ENCODE measurements at places on chromosomes 3 and 15.
A peak's percentile ranks its signal among the peaks of the same experiment; 100 is the strongest.

DNA sequence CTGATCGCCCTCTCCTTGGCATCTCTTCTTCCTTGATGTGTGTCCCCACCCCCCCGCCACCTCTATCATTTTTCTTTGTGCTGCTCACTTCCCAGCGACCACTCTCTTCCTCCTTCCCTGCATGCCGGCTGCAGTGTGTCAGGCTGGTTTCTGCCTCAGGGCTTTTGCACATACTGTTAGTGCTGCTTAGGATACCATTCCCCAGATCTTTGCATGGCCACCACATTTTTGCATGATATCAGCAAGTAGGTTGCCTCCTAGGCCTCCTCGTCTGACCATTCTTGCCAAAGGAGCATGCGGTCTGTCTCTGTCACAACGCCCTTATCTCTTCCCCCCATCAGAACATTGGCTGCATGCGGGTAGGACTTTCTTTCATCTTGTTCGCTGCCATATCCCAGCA, 12.5 kb downstream of the FBLN2 start:
- no peak for DNase-seq

- DNase-seq = no peak
Observed at GRCh38 chr15:68154923-68155559, 50.1 kb downstream of the CALML4 start.

DNA sequence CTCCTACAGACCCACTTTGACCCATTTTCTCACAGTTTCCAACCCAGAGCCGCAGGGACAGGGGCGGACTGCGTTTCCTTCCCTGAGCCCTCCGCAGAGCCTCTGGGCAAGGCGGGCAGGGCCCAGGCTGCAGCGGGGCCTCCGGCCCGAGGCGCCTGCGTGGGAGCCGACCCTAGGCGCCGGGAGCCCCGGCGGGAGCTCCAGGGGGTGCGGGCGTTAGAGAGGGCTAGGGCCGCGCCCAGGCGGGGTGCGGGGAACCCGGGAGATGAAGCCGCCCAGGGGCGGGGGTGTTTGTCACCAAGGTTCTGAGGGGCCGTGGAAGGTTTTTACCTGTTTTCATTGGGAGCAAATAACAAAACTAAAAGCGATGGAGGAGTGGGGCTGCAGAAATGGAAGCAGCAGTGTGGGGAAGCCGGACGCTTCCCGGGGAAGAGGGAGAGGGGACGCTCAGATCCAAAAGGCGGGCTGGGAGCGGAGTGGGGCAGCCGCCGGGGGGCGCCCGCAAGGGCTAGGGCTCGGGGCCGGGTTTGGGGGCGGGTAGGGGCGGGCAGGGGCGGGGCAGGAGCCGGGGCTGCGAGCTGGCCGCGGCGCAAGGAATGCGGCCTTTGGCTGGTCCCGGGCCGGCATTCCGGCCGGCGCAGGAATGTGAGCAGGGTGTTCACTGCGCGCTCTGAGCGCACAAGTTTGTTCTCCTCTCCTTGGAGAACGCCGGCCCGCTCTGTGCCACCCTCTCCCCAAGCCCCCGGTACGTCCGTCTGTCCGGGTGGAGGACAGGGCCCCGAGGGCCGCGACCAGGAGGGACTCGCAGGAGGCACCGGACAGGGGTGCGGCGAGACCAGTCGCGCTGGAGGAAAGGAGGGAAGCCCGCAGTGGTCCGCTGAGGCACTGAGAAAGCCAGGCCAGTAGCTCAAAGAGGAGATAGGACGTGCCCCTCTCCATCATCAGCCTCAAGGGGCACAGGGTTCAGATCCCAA, 61.1 kb downstream of the AMOTL2 start:
- DNase-seq = no peak

- no peak for DNase-seq
Observed at GRCh38 chr3:39158148-39158715, 4.8 kb upstream of the CSRNP1 start.

GRCh38 chr15:85792102-85792731, 2.5 kb downstream of the KLHL25 start:
- no peak for DNase-seq

DNA sequence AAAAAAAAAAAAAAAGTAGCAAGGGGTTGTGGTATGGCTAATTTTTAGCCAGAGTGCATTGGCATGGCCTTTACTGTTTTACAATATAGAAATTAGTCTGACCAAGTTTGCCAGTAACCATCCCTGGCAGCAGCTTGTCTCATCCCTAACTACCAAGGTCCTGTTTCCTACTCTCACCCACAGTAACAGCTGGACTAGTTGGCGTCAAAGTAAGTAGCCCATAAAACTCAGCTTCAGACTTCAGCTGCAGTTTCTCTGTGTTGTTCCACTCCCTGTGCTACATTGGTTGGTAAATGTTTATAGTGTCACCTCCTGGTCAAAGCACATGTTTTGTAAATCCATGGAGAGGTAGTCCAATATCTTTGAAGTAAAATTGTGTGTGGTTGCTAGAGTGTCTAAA, 691.3 kb downstream of the ZPLD1 start:
- no peak for DNase-seq

DNA sequence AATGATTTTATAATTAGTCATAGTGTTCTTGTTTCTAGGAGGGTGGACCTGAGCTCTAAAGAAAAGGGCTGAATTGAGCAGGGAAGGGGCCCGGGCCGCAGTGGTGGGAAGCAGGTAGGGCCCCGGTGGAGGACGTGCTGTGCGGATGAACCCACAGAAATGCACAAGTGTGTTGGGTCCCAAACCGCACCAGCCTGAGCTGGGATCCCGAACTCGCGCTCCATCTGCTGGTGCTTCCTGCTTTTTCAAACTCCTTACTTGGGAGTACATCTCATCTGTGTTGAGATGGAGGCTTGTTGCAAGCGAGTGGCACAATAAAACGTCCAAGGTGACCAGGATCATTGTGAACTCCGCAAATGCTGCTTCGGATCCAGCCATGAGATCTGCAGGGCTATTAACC, 244.8 kb upstream of the IGF1R start:
- DNase-seq = no peak

DNA sequence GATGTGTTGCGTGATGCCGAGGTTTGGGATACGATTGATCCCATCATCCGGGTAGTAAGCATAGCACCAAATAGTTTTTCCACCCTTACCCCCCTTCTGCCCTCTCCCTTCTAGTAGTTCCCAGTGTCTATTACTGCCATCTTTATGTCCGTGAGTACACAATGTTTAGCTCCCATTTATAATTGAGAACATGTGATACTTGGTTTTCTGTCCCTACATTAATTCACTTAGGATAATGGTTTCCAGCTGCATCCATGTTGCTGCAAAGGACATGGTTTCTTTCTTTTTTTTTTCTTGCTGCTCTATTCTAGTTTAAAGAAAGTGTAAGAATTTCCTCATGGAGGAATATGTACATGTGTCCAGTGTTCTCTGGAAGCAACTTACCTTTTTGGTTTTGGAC, 51.8 kb downstream of the NSUN3 start:
- no peak for DNase-seq

GRCh38 chr3:182111967-182112366, 400.2 kb downstream of the SOX2 start:
- DNase-seq = no peak

DNA sequence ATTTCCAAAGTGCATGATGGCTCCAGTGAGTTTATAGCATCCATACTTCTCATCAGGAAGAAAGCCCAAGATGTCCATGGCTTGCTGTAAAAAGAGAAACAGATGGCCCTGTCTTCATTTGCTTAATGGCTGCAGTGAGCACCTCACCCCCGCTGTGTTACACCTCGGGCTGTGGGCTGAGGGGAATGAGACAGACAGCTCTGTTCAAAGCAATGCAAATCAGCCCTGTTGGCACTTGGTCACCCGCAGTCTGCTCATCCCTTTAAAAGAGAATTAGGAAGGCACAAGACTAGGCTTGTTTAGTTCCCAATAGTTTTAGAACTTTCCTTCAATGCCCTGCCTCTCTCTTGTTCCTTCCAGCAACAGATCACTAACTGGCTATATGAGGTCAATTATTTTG, 25.2 kb downstream of the MYH15 start:
- no peak for DNase-seq

DNA sequence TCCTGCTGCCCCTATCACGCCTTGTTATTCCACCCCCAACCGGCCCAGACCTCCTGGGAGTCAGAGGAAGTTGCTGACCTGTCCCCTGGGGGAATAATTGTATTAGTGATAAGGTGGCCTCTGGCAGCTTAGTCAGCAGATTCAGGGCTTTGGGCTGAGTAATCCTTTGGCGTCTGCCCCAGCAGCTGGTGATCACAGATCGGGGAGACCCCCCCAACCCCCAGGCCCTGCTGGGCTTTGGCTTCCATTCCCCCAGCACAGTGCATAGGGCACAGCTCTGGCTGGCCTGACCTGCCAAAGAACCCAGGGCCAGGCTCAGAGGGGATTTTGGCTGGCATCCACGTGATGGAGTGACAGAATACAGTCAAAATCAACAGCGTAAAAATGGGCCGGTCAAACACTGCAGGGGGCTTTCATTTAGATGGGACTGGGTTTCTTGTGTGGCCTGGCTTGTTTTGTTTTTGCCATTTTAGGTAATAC, 3.9 kb upstream of the NR2E3 start:
- no peak for DNase-seq

DNA sequence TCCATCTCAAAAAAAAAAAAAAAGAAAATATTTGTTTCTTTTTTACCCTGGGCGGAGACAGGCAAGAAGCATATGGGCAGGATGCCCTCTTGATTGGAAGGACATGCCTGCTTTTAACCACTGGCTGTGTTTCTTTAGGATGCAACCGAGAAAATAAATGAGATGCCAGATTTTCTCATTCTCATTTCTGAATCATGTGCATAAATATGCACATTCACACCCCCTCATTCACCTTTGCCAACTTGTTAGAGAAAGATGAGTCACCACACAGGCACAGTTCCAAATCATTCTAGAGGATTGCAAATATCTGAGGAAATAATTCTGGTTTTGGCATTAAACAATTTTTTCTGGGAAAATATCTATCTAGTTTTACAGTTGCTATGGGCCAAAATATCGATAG, 3.3 kb downstream of the LIPH start:
- no peak for DNase-seq

GRCh38 chr3:45555666-45556065, 38.9 kb upstream of the LIMD1 start:
- no peak for DNase-seq

GRCh38 chr3:14371573-14372474, 30.6 kb upstream of the SLC6A6 start:
- peak; percentile 26 for DNase-seq

DNA sequence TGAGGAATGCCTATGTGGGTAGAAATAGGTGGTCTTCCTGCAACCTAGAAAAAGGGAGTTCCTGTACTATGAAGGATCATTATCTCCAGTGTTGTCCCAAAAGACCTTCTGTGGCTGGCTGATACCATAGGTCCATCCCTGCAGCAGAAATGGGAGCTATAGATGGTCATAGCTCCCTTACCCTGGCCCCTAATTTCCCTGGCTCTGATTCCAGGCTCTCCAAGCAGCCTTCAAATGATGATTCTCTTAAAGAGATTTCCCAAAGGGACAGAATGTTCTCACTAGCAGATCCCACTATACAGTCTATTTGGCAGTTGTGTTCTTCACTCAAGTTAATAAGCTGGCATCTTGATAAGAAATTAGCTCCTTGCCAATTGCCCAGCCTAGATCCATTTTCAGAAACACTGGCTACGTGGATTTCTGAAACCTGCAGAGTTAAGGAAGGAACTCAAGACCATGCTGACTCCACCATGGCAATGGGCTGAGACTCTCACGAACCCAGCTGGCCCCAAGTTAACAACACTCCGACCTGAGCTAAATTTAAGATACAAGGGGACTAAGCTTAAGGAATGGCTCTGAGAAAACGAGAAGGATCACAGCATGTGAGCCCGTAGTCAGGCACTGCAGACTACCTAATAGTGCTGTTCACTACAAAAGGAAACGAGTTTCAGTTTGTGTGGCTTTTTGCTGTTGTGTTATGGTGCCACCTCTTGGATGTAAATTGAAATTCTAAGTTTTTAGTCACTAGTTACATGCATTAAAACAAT, 11.4 kb downstream of the C15orf40 start:
- DNase-seq = peak; percentile 17

- no peak for DNase-seq
Observed at GRCh38 chr3:134651347-134652041, 672 bp upstream of the KY start.

- no peak for DNase-seq
Observed at GRCh38 chr3:137065381-137065780, 107.6 kb downstream of the IL20RB start.

- DNase-seq = no peak
Observed at GRCh38 chr3:195160908-195161434, 110.0 kb downstream of the XXYLT1 start.

DNA sequence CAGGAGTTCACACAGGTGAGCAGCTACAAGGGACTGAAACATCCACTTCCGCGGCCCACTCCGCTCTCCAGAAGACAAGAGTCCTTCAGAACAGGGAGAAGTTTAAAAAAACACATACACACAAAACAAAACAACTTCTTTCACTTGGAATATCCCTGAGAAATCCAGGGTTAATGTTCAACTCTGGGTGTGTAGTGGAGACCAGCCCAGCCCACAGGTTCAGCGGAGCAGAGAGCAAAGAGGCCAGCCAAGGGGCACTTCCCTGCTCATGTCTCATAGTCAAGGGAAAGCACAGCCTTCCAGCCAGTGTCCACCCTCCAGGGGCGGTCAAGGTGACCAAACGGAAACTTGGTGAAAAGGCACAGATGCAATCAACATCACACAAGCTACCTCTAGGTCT, 41.6 kb downstream of the WNT5A start:
- no peak for DNase-seq

DNA sequence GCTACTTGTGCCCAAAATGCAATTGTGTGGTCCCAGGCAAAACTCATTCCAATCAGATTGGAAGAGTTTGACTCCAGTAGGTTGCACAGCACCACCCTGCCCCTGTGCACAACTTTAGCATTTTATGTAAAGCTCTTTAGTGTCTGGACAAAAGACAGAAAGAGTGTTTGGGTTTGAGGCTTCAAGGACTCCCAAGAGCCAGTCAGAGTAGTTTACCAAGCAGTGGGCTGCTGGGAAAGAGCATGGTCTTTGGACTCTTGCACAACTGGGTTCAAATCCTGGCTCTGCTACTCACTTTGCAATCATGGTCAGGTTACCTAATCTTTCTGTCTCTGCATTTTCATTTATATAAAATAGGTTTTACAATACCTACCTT, 75.8 kb upstream of the UMPS start:
- no peak for DNase-seq

- no peak for DNase-seq
Observed at GRCh38 chr3:42702982-42703694, 540 bp upstream of the HHATL start.

GRCh38 chr15:88487178-88487795, 19.8 kb downstream of the MRPS11 start:
- no peak for DNase-seq

- no peak for DNase-seq
Observed at GRCh38 chr3:61444782-61445181, 116.6 kb upstream of the PTPRG start.

GRCh38 chr3:99713440-99713839, 75.0 kb downstream of the COL8A1 start:
- no peak for DNase-seq

DNA sequence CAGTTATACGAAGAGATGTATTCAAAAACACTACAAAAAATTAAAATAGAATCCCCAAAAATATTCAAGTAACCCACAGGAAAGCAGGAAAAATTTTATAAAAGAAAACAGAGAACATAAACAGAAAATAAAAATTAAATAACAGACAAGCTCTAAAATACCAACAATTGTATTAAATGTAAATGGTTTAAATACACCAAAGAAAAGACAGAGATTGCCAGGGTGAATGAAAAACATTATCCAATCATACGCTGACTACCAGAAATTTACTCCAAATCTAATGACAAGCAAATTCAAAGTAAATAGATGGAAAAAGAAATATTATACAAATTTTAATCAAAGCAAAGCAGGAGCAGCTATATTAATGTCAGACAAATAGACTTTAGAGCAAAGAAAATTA, 103.6 kb downstream of the BOC start:
- no peak for DNase-seq

GRCh38 chr3:52149021-52149420, 5.2 kb downstream of the POC1A start:
- DNase-seq = no peak
